A375 (cell line): ENCODE measurements at places on chromosomes 7 and 10. TPM values are rescaled to one million over a fixed set of nuclear protein-coding genes. Genes with fewer than 3 reads are reported as not detected.

CYP17A1 gene
- total RNA-seq: not detected in 2 replicates

GPRIN2 gene
- not detected in 2 replicates for total RNA-seq

LRRC27 gene
- 6.9 and 7.7 TPM in 2 replicates for total RNA-seq

BLNK gene
- not detected in 2 replicates for total RNA-seq

NEURL1 gene
- total RNA-seq: 0.53 and 0.66 TPM in 2 replicates

IL15RA gene
- total RNA-seq: 3.9 and 5.7 TPM in 2 replicates

SPDYE16 gene
- total RNA-seq: 0.08 TPM in 1 of 2 replicates, not detected in the other

PLAC9 gene
- total RNA-seq: 0.34 TPM in 1 of 2 replicates, not detected in the other

IL6 gene
- total RNA-seq: 4.3 and 4.7 TPM in 2 replicates

IFIT3 gene
- total RNA-seq: 4.3 and 6.6 TPM in 2 replicates

FAM149B1 gene
- 5.9 and 8.1 TPM in 2 replicates for total RNA-seq

ADRB1 gene
- 0.32 and 1.1 TPM in 2 replicates for total RNA-seq

TWIST1 gene
- 20.5 and 29.9 TPM in 2 replicates for total RNA-seq

SFRP5 gene
- total RNA-seq: 0.05 and 0.94 TPM in 2 replicates

KLLN gene
- 0.29 and 0.49 TPM in 2 replicates for total RNA-seq

EEF1AKMT2 gene
- 22.6 and 28.7 TPM in 2 replicates for total RNA-seq

SPDYE1 gene
- not detected in 2 replicates for total RNA-seq

PLXNA4 gene
- total RNA-seq: 0.45 TPM in 1 of 2 replicates, not detected in the other

SRRM3 gene
- 2.6 and 4.2 TPM in 2 replicates for total RNA-seq

UPK3B gene
- 2.1 and 3.9 TPM in 2 replicates for total RNA-seq

TES gene
- 60.1 and 84.7 TPM in 2 replicates for total RNA-seq

ANKRD61 gene
- 0.19 TPM in 1 of 2 replicates, not detected in the other for total RNA-seq
